ENCODE measurements at places on chromosomes 5 and 9. TPM values are rescaled to one million over a fixed set of nuclear protein-coding genes. Genes with fewer than 3 reads are reported as not detected.
A peak's percentile ranks its signal among the peaks of the same experiment; 100 is the strongest.

Gene THBS4
- polyA plus RNA-seq: not detected

Gene PCDHGB6
- polyA plus RNA-seq: 1.9 TPM

Gene PCDHA5
- not detected for polyA plus RNA-seq

Gene FOXD4L3
- not detected for polyA plus RNA-seq

Gene FCHO2
- polyA plus RNA-seq: 3.4 TPM

Gene CFAP157
- 0.24 TPM for polyA plus RNA-seq

Gene PCDHA13
- not detected for polyA plus RNA-seq

Gene SPARC
- 5.1 TPM for polyA plus RNA-seq

Gene PCDHGB3
- polyA plus RNA-seq: 0.06 TPM

DNA sequence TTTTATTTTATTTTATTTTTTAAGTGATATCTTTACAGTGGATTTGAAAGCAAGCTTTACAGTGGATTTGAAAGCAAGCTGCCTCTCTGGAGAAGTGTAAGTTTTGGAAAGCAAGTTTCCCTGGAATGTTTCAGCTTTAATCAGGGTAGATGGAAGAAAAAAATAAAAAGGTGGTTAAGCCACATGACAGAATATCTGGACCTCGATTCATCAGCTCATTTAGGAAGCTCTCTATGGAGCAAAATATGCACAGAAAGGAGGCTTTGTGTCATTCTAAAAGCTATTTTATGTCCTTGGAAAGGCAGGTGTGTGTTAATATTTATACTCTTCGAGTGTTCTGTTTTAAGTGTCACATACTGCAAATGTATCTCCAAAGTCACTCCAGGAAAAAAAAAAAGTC lies 409.2 kb upstream of the KLF4 start:
- DNase-seq: no peak

- no peak for DNase-seq
Observed at GRCh38 chr5:100402071-100402470, 133.1 kb upstream of the FAM174A start.

GRCh38 chr9:70590315-70590677 lies 175.8 kb upstream of the KLF9 start:
- no peak for DNase-seq

GRCh38 chr9:121765021-121765950 lies 113.9 kb downstream of the DAB2IP start:
- DNase-seq: no peak

- DNase-seq: no peak
Observed at GRCh38 chr5:152608458-152608857, 203.4 kb upstream of the NMUR2 start.

- no peak for DNase-seq
Observed at GRCh38 chr9:89457376-89457855, 40.5 kb downstream of the SEMA4D start.

DNA sequence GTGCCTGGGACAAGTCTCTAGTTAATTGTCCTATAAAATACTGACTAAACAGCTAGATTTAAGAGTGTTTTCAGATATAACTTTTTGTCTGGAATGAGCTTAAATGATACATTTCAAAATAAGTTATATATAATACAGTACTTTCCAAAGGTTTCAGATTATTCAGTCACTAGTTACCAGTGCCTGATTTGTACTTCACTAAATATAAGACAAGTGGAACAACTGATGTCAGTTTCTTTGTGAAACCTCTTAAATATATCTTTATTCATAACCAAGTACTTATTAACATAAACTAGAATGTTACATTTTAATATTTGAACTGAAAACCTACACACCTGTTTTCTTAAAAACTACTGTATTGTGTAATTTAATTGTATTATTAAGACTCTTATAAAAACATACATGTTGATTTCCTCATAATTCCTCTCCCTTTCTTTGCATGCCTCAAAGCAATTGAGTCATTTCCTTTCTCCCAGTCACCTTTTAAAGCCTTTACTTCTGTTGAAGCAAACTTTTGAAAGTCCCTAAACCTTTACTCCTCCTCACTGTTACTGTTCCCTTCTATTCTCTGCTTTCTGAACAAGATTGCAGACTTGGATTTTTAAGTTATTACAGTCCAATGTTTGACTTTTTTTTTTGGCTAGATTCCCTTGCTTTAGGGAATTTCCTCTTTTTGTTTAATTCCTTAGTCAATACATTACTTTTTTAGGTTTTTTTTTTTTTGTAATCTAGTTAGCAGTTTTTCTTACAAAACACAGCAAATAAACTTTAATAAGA lies 8.7 kb upstream of the SEMA6A start:
- DNase-seq: no peak

DNA sequence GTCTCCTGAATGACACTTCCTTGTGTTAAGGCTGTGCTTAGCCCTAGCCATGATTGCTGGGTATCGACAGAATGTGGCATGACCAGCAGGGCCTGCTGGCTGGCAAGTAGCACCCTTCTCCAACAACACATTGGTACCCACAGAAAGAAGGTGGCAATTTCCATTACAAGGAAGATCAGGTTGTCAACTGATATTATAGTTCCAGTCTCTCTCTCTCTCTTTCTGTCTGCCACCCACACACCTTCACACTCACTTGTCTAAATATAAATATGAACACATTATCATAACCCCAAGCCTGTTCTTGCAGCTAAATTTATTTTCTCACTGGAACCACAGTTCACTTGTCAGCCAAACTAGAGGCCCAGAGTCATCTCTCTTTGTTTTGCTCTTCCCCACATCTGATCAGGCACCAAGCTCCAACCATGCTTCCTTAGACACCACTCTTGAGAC lies 408.1 kb upstream of the PIK3R1 start:
- peak; percentile 28 for DNase-seq

- no peak for DNase-seq
Observed at GRCh38 chr9:107983762-107984161, 494.2 kb upstream of the KLF4 start.

GRCh38 chr5:159826351-159827214 lies 89.7 kb upstream of the ADRA1B start:
- no peak for DNase-seq

DNA sequence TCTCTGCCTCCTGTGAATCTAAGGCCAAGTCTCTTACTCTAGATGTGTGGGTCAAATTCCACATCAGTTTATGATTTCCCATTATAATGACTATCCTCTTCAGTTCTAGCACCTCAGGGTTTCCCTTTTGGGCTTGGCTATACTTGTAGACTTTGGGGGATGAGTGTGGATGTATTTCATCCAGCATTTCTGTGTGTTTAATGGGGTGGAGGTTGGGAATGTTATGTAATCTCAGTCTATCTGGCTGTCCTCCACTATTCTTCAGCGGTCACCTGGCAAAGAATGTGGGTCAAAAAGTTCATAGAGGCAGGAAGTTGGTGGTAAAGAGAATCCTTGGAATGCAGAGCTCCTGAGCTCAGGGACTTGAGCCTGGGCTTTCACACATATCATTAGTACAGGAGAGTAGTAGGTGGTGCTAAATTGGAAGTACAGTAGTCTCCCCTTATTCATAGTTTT lies 64.9 kb downstream of the CFAP95 start:
- DNase-seq: no peak

GRCh38 chr5:146652547-146652946 lies 136.6 kb upstream of the GPR151 start:
- no peak for DNase-seq

DNA sequence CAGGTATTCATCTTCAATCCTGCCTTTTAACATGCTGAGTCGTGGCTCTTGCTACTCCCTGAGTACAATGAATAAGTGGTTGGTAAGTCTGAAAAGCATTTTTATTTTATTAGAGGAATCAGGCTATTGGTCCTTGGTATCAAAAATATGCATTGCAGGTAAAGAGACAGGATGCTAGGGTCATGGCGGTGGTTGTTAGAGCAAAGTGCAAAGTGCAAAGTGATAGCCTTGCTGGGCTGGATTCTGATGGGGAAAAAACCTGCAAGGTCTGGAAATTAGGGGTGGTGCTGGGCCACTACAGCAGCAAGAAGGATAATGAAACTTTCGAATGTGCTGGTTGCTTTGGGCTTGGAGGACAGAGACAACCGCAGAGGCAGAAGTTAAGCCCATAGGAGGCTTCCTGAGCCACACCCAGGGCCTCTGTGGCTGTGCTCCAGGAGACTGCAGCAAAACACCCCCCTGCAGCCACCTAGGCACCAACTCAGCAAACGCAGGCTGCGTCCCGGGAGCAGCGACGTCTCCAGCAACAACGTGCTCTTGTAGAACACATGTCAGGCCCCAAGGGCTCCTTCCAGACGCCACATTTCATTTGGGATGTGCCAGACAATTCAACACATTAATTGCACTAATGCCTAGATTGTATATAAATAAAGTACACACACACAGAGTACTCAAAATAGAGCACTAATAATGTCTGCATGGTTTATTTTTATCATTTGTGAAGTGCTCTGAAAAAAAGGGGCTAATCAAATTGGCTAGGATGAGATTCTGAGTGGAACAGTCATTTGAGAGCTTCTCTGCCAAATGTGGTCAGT lies 149.8 kb upstream of the RAPGEF1 start:
- DNase-seq: no peak

DNA sequence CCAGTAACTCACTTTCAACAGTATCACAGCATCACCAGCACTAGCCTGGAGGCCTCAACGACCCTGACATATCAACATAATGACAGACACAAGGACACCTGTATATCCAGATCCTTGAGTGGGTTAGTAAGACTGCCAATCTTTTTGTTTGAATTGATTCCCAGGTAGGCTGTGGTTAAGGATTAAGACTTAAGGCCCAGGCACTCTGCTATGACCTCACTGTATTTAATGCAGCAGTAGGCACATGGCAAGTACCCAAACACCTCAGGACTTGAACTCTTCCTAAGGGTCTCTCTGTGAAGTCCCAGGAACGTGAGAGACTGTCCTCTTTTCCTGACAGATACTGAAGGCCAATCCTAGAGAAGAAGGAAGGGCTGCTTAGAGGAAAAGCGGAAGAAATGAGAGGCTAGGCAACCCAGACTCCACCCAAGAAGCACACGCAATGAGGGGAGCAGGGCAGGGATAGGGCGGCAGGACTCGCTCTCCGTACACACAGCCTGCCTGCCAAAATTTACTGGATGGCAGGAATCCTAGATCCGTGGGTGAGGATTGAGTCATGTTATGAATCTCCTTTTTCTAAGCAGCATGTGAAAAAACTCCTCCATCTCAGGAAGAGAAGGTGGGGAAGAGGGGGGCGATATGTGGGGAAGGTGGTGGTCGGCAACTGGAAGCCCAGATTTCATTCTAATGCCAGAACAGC lies 93.4 kb downstream of the SIL1 start:
- no peak for DNase-seq

- no peak for DNase-seq
Observed at GRCh38 chr5:64341340-64341739, 164.5 kb upstream of the RGS7BP start.

DNA sequence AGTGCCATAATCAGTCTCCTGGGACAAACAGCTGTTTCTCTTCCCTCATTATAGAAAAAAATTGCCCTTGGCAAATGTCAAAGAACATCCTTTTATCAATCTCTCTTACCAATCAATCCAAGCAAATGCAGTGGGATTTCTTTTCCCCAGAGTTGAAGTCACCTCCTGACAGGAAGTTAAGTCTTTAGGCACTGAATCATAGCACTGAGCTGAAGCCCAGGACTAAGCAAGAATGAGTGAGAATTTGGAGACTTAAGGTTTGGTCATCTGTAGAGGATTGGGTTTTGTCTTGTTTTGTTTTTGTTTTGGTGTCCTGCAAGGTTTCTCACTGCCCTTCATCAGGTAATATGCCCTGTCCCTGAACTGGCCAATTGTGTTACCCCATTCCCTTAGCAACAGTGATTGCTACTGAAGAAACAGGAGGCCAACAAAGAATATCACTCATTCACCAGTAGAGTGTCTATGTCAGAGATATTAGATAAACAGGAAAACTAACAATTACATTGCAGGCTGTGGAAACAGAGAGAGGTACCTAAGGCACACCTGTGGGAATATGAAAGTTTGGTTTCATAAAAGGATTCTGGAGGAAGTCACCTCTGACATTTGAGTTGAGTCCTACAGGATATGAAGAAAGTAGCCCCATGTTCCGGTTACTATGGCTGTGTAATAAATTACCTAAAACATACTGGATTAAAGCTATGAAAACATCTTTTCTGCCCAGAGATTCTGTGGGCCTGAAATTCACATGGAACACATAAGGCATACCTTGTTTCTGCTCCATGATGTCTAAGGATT lies 4.5 kb upstream of the FXN start:
- no peak for DNase-seq

DNA sequence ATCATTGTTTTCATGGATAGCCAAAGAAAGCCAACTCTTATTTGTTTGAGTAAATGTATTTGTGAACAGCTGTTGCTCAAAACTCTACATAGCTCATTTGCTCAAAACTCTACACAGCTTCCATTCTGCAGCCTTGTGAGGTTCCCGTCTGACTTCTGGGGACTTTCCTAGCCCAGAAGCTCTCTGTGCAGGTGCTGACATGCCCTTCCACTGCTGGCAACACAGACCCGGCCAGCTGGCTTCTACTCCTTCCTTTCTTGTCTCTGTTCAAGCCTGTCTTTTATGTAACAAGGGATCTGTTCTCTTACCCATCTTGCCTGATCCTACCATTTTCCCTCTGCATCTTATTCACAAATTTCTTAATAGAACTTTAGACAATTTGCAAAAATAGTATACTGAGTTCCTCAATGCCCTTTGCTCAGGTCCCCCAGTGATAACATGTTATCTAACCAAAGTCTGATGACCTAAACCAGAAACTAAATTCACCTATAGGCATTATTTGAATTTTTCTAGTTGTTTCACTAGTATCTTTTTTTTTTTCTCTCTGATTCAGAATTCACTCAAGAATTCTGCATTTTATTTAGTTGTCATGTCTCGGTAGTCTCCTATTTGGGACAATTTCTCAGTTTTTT lies 556.5 kb upstream of the SEMA6A start:
- DNase-seq: no peak

GRCh38 chr5:83109380-83109779 lies 32.0 kb downstream of the XRCC4 start:
- peak; percentile 5 for DNase-seq

DNA sequence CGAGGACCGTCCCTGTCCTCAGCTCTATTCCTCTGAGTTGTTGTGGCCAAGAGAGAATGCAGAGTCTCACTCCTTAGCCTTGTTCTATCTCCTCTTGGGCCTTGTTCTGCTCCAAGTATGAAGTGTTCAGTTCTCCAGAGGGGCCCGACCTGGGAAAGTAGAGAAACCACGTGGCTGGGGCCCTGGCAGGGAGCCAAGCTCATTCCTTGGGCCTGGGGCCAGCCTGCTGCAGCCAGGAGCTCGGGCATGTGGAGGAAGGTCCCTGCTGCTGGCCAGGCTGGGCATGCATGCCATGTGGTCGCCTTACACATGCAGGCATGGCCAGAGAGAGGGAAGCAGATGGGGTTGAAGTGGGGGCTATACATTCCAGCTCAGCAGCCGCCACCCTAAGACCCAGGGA lies 60.7 kb downstream of the COL27A1 start:
- DNase-seq: no peak

Data from immature natural killer cell (primary cell).